ENCODE measurements at places on chromosomes 7 and 10.

GRCh38 chr7:93196336-93196735 is 29.9 kb downstream of the HEPACAM2 start:
- no peak for DNase-seq

DNA sequence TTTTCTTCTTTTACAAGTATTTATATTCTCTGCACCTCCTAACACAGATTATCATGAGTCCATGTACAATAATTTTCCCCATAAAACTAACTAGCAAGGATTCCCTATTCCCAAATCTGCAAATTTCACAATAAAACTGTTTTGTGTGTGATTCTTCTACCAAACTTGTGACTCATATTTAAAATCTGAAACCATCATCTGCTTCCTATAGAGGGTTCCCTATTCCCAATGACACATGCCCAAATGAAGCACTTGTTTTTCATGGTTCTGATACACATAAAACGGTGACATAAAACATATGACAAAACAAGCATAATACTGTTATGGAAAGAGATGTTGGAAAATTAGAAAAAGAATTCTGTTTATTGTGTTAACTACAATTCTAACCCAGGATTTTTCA is 657.6 kb downstream of the PARD3 start:
- no peak for DNase-seq

DNA sequence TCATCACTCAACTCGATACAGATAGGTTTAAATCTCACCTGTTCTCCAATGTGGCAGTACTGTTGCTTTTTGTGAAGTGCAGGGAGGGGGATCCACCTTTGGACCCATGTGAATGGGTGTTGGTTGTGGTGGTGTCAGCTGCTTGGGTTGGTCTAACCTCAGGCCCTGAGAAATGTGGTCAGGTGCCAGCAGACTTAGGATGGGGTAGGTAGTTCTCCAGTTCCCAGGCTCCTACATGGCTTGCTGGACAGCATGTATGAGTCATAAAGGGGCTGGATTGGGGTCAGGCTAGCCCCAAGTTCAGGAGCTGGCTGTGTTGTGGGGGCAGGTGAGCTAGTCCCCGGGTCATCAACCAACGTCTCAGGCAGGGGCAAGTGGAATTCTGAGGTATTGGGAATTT is 472.6 kb upstream of the CNTNAP2 start:
- no peak for DNase-seq

DNA sequence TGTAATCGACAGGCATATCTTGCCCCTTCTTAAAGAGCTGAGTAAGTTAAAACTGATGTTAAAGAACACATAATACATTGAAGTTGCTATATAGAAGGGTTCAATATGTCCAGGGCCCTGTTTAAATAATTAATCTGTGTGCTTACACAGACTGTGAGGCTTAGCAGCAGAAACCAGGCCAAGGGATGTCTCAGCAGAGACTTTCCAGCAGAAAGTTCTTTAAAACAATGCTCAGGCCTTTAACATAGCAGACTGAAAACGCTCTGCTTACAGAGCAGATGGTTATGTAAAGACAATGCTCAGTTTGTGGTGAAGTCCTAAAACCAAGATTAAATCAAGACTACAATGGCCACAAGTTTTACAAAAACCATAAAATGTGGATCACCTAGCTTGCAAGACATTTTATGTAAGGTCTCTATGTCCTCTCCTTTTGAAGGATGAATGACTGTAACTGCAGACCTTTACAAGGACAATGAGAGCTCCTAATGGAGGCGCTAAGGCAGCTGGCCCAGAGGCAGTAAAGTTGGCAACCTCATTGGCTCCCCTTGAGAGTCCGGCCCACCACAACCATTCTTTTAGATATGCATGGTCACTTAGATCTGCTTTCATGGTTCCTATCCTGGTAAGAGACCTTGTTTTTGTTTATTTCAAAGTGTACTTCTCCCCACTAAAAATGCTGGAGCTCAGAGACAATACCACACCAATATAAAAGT is 56.3 kb downstream of the FZD1 start:
- no peak for DNase-seq

- no peak for DNase-seq
Observed at GRCh38 chr10:52257692-52258075, 56.4 kb upstream of the DKK1 start.

GRCh38 chr10:131996466-131997365 is 15.0 kb upstream of the BNIP3 start:
- DNase-seq: no peak

- DNase-seq: no peak
Observed at GRCh38 chr7:96017877-96018276, 245.5 kb downstream of the DYNC1I1 start.
